Right ventricle myocardium superior (tissue), 1 donor: ENCODE measurements at places on chromosomes 12 and 14. TPM values are rescaled to one million over a fixed set of nuclear protein-coding genes. Genes with fewer than 3 reads are reported as not detected.

The ERO1A gene
- total RNA-seq = 14.1 TPM

The FBXL14 gene
- total RNA-seq = 7.0 TPM

The TMEM179 gene
- total RNA-seq = not detected

The NPAS3 gene
- total RNA-seq = 1.7 TPM

DNA sequence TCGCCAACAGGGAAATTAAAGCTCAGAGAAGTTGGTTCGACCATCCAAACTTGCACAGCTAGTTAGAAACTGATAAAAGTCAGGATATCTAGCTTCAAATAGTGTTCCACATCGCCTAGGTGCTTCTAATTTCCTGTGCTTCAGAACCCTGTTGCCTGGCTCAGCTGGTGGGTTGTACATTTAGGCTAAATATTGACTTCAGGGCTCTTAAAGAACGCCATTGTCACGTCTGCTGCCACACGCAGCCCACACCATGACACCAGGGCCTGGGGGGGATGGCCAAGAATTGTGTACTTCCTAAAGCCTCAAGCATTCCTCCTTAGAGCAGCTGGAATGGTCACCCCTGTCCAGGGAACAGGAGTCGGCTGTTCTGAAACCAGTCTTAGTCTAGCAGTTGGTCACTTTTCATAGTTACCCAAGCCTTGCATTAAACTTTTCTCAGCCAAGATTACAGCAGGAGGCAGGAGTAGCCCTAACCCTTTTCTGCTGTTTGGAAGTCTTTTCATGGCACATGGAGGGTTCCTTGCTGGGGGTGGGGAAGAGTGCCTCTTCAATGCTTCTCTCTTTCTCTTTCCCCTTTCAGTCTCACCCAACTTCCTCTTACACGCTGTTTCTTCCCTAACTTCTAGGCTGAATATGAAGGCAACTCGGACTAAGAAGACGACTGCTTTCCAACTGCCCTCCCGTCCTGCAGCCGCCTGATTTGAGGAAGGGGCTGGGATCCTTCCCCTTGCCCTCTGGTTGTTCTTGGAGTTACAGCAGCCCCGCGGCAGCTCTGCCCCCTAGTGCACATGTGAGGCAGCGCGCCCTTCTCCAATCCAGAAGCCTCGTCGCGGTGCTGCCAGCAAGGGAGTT lies 17.1 kb downstream of the FOS start:
- DNase-seq = peak; percentile 89

DNA sequence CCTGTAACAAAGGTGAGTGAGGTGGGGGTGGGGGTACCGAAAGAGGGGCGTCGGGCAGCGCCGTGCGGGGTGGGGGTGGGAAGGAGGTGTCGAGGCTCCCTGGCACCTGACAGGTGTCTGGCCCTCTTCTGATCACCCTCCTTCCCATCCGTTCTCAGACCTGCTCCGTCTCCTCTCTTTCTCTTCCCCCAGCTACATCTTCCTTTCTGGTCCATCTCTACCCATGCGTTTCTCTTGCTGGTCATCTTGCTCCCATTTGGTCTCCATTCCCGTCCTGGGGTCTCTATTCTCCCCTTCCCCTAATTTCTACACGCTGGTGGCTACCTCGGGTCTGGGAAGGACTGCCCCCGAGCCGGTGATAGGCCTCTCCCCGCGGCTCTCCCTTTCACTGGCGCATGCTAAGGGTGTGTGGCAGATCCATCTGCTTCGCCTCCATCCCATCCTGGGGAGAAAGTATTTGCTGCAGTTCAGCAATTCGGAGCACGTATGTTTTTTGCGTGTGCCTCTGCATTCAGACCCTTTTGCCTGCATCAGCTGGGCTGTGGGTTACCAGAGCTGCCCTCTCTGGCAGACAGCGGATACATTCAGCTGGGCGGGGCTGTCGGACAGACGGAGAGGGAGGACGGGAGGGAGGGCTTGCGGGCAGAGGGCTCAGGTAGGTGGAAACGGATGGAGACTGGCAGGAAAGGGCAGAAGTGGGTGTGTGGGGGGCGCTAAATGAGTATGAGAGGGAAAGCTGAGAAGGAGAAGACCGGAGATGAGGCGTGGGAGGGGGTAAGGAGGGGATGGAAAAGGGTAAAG lies 730 bp downstream of the CLSTN3 start:
- peak; percentile 72 for DNase-seq

DNA sequence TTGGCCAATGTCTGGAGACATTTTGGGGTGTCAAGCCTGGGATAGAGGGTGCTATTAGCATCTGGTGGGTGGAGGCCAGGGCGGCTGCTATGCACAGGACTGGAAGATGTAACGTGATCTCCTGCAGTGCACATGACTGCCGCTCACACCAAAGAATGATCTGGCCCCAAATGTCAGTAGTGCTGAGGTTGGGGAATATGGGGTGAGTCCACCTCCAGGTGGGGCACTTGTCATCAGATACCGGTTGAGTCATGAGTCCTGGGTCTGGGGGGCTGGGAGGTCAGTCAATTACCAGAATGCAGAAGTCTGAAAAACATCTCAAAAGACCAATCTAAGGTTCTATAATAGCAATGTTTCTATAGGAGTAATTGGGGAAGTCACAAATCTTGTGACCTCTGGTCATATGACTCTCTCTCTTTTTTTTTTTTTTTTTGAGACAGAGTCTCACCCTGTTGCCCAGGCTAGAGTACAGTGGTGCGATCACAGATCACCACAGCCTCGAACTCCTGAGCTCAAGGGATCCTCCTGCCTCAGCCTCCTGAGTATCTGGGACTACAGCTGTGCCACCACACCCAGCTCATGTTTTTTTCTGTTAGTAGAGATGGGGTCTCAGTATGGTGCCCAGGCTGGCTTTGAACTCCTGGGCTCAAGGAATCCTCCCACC lies 6.0 kb upstream of the SDSL start:
- DNase-seq = no peak

- DNase-seq = peak; percentile 61
These were observed 44.1 kb downstream of the FBXW8 start for GRCh38 chr12:116954710-116955381.

DNA sequence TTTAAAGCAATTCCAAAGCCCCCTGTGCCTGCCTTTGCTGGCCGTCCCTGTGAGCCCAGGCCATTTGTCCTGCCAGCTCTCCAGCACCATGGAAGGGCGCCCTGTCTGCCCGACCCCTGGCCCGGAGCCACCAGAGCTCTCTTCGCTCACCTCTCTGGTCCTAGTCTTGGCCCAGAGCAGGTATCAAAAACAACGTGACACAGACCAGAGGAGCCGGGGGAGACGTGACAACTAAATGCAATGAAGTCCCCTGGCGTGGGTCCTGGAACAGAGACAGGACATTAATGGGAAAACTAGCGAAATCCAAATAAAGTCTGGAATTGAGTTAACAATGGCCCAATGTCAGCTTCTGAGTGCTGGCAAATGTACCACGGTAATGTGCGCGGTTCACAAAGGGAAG lies 83.2 kb upstream of the DIO3 start:
- DNase-seq = no peak

- DNase-seq = no peak
These were observed 236.8 kb downstream of the GRIN2B start for GRCh38 chr12:13744561-13744960.

DNA sequence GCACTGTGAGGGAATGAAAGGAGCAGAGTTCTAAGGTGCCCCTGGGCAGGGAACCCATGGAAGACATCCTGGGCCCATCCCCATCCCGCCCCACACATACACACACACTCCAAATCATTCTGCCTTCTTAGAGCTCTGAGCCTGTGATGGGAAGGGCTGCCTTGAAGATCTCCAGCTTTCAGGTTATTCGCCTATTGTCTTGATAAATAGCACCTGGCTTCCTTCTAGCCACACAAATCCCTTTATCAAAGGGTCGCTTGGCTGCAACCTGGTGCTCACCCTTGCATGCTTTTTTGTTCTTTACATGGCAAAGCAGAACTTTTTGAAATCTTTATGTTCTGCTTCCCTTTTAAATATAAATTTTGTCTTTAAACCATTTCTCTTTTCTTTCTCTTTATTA lies 112.2 kb upstream of the TMTC1 start:
- DNase-seq = no peak

DNA sequence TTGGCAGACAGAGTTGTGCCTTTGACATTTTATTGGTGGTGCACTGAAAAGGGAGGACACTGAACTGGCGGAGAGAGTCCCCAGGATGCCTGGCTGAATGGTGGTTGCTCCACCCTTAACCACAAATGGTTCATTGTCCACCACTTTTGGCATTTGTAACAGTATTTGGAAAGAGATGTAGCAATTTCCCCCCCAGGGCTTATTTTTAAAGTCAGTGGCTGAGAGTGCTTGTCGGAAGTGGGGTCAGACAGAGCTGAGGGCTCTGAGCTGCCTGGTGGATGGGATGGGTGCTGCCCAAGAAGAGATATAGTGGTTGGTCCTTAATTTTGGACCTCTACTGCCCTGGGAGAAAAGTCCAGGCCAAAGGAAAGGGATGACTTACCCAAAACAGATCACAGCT lies 31.5 kb upstream of the FGF6 start:
- no peak for DNase-seq

DNA sequence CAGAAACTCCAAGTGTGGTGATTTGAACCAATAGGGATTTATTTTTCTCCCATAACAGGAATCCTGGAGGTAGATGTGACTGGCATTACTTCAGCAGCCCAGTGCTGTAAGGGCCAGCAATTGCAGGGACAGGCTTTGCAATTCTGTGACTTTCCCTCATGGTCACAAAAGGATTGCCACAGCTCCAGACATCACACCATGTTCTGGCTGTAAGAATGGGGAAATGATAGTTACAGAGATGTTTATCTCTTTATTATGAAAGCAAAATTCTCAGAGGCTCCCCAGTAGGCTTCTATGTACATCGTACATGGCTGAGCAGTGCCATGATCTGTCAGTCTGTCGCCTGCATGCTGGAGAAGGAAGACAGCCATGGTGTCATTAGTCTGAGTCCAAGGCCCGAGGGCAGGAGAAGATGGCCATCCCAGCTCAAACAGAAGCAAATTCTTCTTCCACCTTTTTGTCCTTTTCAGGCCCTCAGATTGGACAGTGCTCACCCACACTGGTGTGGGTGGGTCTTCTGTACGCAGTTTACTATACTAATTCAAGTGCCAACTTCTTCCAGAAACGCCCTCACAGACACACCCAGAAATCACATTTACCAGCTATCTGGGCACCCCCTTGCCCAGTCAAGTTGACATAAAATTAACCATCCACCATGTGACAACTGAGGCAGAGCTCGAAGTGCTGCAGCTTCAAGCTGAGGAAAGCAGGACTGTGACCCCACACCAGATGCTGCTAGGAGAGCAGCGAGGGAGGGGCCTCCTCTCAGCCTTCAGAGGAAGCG lies 17.2 kb downstream of the ZBTB42 start:
- DNase-seq = no peak

DNA sequence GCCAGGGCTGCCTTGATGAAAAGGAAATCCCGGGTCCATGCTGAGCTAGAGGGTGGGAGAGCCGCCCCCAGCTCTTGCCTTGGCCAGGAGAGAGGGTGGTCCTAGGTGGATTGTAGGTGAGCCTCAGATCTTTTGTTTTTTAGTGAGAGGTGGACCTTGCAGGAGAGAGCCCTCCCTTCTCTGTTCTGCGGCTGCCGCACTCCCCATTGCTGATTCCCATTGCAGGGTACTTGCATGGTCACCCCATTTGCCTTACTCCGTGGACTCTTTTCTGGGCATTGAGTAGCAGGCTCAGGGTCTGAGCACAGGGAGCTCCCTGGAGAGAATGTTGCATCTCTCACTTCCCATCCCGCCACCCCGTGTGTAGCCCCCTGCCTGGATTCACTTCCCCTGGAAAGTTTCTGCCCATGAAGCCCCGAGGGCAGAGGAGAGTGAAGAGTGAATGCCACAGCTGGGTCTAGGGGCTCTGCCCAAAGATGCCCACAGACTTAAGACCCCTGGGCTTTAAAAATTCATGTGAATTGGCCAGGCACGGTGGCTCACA lies 10.2 kb downstream of the VASH1 start:
- DNase-seq = no peak
